ENCODE measurements at places on chromosomes 12 and 14.
A peak's percentile ranks its signal among the peaks of the same experiment; 100 is the strongest.

GRCh38 chr12:127664901-127665300 lies 602.1 kb upstream of the TMEM132C start:
- DNase-seq = no peak

DNA sequence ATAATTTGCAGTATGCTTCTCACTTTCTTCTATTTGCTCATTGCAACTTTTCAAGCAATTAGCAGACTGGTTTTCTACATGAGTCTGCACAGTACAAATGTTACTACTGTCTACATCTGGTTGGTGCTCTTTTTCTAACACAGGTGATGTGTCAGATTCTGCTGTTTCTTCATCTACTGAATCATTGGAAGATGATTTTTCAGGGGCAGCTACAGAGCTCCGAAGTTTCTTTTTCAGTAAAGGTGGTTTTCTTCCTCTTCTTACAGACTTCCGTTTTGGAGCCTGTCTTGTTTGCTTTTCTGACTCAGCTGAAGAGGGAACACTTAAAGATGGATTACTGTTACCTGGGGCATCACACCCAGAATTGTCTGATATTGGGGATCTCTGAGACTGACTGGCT lies 62.1 kb downstream of the SCAF11 start:
- no peak for DNase-seq

DNA sequence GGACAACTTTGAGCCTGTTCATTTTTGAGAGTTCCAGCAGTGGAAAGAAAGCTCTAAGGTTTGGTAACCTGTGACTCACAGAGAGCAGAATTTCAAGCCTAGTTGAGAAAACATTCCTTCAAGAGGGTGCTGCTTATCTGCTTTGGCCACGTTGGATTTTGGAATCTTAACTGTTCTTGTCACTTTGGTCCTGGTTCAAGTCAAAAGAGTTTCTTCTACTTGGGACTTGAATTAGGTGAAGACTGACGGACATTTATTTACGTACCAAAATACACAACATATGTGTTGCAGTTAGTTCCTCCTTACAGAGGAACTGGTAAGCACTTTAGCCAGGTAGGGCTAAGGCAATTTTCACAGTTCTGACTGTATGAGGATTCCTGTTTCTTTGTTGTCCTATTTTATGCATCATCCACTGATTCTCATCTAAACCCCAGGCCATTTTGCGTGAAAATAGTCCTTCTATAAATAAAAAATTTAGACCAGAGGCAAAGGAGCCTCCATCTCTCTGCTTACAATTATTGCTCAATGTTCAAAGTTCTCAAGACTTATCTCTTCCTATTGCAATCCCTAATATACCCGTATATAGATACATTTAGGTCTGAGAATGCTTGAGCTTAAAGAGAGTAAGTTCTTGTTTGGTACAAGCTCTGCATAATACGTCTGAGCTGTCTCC lies 580.9 kb downstream of the DIO2 start:
- DNase-seq = no peak

DNA sequence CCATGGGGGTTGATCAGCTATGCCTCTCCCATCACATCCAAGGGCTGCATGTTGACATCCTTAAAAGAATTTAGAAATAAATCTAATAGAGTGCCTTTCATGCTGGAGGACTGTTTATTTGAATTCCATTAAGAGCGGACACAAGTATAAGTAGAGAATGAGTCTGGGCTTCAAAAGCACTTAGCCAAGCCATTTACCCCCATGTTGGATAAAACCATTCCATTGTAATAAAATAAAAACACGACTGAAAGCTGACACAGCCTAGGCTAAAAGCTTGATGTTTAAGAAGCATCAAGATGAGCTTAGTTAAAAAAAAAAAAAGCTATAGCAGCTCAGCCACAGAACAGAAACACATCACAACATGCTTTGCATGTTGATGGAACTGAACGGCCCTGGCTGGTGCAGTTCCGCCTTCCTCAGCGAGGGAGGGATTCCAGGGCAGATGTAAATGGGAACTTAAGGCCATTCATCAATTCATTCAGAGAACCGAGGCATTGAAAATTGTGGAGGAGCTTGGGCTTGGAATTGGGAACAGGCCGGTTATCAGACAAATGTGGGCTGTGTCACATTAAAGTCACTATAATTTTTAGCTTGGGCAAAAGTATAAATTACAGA lies 41.2 kb downstream of the TMEM132D start:
- DNase-seq = no peak

GRCh38 chr14:90523961-90524875 lies 127.4 kb downstream of the CALM1 start:
- DNase-seq = no peak

GRCh38 chr14:93012951-93013719 lies 90.2 kb downstream of the CHGA start:
- DNase-seq = no peak

- DNase-seq = no peak
These were observed 217.4 kb upstream of the RTL1 start for GRCh38 chr14:101120641-101121507.

DNA sequence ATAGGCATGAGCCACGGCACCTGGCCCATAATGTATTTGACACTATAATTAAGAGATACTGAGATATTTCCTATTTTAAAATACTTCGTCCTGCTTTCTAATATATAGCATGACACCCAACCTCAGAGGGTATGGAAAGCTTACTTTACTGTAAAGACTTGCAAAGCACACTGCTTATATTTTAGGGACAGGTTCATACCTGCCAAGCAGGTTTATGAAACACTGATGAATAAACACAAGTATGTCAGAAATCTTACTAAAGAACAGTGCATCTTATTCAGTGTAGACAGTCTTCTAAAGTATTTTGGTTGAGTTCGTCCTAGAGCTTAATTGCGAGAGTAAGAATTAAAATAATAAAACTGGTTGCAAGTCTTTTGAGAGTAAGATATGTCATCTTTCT lies 65.4 kb downstream of the PPFIBP1 start:
- no peak for DNase-seq

DNA sequence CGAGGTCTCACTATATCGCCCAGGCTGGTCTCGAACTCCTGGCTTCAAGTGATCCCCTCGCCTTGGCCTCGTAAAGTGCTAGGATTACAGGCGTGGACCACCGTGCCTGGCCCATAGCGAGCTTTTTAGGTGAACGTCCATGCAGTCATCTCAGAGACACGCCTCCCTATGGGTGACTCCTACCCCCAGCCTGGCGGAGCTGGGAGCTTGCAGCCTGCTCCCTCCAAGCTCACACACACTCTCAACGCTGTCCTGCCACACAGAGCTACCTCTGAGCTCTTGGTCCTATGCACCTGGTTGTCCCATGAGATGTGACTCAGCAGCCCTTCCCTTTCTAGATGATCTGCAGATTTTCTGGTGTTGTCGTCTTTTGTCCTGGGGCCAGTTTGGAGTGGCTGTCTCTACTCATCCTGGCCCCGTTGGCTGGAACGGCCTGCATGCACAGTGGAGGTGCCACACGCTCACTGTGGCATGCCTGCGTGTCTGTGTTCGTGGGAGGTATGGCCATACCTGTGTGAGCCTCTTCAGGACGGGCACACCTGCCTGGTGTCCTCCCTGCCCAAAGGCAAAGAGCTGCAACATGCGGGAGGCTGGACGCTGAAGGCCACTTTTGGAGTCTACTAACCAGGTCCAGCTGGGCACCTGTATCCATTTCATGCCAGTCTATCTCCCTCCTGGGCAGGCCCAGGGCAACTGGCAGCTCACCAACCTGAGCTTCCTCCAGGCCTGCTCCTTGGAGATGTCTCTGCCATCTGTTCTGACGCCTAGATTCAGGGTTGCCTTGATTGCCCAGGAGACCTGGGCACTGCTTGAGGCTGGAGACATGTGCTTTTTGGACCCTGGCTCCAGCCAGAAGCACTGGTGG lies 18.1 kb downstream of the CABP1 start:
- DNase-seq = no peak

GRCh38 chr12:100877776-100878175 lies 83.2 kb downstream of the ANO4 start:
- no peak for DNase-seq

- DNase-seq = peak; percentile 12
These were observed 522 bp downstream of the R3HDM2 start for GRCh38 chr12:57430112-57430930.

- no peak for DNase-seq
These were observed 169.7 kb upstream of the G2E3 start for GRCh38 chr14:30389134-30389876.

DNA sequence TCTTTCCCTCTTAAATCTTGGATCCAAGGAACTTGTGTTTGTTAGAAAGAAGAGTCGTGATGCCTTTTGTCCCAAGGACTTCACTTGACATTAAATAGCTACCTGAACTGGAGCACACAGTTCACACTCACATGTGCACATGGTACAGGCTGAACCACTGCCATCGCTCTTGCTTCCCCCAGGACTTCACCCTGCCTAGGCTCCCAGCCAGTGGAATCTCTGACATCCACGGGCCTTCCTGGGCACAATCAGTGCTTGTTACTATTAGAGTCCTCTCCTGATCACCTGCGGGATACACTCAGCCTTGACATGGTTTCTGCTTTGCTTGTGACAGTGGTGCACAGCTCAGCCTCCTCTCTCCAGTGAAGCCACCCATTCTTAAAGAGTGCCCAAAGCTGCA lies 49.1 kb upstream of the KCNA5 start:
- no peak for DNase-seq

DNA sequence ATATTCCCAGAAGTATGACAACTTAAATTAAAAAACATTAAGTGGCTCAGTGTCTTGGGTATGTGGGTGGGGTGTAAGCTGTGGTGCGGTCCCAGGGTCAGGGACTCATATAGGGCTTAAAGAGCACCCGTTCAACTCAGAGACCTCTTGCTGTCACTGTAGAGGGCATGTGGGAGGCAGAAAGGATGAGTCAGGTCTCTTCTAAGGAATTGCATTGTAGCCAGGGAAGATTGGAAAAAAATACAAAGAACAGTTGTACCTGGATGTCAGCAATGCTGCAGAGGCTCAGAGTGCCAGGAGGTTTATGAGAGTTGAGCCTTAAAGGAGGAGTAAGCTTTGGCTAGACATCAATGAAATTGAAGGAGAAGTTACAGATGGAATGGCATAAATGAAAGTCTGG lies 104.1 kb downstream of the MYRFL start:
- no peak for DNase-seq

- DNase-seq = no peak
These were observed 8.9 kb downstream of the BICD1 start for GRCh38 chr12:32115404-32116104.

DNA sequence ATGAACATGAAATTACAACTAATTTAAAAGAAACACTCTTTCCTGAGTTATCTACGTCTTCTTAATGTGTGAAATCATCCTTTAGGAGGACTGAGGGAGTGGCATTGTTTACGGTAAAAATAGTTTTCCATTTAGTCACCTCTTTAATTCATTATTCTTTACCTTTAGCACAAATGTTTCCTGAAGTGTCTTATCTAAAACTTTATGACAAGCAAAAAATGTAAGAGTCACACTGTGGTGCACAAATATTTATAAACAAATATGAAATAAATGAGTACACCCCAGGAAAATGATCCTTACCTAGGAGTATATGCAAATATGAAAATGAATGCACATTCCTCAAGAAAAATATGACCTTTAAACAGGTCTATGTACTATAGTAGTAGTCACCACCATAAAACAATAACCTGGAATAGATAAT lies 104.6 kb downstream of the PTPRR start:
- no peak for DNase-seq

- DNase-seq = no peak
These were observed 171.1 kb upstream of the TMPO start for GRCh38 chr12:98344046-98344930.

DNA sequence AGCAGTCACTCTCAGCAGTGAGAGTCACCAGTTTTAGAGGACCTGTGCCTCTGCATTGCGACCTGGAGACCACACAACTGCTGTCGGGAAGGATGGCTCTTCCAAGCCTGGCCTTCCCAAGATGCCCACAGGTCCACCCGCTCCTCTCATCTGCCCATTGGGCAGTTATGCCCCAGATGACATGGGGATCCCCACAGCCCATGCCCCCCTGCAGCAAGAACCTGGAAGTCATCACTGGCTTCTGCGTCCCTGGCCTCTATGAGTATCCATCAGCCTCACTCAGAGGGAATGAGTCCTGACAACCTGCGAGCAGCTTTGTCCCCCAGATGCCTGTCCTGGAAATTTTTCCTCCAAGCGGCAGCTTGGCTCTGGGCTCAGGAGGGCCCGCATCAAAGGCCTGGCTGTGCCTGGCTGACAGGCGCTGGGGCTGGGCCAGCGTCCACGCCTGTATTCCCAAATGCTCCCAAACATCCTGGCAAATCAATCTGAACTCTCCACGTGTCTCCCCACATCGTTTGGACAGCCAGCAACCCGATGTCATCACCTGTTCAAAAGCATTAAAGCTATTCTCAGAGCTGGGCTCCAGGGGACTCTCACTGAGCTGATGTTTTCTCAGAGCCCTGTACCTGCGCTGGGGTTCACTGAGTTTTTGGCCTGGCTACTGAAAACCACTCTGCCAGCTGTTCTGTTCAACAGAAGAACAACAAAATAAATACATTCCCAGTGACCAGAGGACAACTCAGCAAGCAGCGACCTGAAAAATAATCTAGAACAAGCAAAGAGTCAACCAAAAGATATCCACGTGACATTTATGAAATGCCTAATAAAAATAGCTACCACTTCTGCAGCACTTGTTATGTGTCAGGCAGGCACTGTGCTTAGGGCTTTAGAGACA lies 57.8 kb downstream of the CLMN start:
- DNase-seq = no peak

- DNase-seq = no peak
These were observed 128.0 kb downstream of the GPR135 start for GRCh38 chr14:59337141-59337611.

GRCh38 chr14:75340921-75341320 lies 62.3 kb downstream of the FOS start:
- no peak for DNase-seq

GRCh38 chr12:27534060-27534764 lies 10.2 kb downstream of the PPFIBP1 start:
- no peak for DNase-seq

GRCh38 chr12:11133816-11134215 lies 628 bp downstream of the TAS2R30 start:
- DNase-seq = no peak

- no peak for DNase-seq
These were observed 320.0 kb upstream of the ATP2B1 start for GRCh38 chr12:90028635-90029051.

GRCh38 chr14:27929797-27930347 lies 836.7 kb upstream of the FOXG1 start:
- no peak for DNase-seq

- no peak for DNase-seq
These were observed 923.4 kb downstream of the NRXN3 start for GRCh38 chr14:79093531-79093930.

DNA sequence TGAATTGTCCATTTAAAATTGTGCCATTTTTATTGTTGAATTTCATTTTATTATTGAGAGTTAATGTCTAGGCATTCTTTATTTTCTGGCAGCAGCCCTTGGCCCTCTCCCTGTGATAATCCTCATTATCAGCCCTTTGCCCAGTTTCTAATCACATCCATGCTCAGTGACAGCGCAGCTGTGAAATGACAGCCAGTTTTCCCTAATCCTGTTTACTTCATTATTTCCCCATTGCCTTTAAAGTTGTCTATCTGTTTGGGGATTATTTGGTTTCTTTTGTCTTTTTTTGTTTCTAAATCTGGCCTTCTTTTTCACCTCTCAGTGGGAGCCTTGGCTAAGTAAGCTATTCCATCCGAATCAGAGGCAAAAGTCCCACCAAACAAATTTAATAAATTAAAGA lies 476.9 kb downstream of the SLC6A15 start:
- no peak for DNase-seq

Data from activated CD8-positive, alpha-beta memory T cell treated with anti-CD3 and anti-CD28 coated beads for 1 hour (primary cell).